ENCODE measurements at places on chromosomes 2 and 18.

GRCh38 chr18:11544060-11544633 lies 65.2 kb upstream of the SLC35G4 start:
- no peak for DNase-seq

DNA sequence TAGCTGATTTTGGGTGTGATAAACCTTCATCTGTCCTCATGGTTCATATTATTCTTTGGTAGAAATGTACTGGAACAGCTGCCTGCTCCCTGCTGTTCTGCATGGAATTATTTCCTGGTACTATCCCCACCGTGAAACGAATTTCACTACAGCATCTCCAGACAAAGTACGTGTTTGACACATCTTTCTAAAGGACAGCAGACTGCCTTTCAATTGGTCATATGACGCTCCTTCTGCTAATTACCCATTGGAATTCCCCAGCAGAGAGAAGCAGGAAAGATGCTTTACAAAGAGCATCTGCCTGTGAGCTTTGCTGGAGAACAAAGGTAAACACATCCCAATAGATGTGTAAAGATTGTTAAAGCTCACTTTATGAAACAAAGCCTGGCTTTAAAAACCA lies 4.4 kb upstream of the RFX8 start:
- DNase-seq = no peak

- peak; percentile 40 for DNase-seq
These were observed 8.6 kb upstream of the RNF152 start for GRCh38 chr18:61901323-61901986.

DNA sequence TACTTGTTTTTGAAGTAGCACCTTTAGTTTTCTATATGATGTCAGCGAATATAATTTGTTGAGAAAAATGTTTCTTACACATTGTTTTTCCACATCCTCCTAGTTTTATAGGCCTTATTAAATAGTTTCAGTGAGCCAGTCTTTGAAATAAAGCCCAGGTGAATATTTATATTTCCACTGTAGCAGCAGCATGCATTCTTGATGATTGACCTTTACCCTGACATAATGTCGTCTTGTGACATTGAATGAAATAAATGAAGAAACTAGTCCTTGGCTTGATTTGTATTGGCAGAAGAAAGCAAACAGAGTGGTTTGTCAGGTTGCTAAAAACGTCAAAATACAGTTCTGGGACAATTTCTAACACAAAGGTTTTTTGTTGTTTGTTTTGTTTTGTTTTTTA lies 84.4 kb downstream of the EHBP1 start:
- no peak for DNase-seq

DNA sequence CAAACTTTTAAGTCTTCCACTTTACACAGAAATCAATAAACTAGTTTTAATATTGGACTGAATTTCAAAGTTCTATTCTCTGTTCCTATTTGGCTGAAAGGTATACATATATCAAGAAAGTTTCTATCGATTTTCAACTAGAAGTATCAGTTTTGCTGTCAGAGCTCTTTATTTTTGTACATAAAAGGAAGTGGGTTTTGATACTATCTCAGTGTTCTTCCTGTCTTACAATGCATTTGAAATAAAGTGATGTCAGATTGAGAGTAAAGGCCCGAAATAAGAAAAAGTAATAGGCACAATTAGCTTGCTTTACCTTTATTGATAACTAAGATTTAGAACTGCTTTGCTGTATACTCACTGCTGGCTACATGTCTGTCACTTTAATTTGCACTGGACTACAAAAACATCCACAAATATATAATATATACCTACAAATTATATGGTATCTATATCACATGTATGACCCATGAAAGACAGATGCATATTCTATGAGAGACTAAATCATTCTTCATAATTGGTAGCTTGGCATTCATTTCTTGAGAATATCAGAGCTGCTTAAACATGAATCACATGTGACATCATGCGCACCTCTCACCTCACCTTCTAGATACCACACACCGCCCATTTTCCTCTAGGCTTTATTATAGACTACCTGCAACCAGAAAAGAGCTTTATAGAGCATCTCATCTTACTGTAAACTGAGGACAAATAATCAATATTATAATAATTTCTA lies 83.6 kb downstream of the ASXL2 start:
- DNase-seq = no peak

DNA sequence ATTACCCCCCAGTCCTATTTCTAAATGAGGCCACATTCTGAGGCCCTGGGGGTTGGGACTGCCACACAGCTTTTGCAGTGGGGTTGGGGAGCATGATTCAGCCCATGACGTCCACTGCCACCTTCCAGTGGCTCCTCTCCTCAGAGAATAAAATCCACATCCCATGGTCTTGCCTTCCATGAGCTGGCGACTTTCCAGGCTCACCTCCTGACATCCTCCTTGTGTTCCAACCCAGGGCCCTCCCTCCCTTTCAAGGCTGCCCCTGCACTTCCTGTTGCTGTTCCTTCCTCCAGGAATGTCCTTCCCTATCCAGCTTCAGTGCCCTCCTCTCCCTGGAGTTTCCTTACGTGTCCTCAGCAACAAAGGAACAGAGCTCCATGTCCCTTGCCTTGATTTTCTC lies 187.3 kb upstream of the ID2 start:
- no peak for DNase-seq

- no peak for DNase-seq
These were observed 345.7 kb downstream of the CYP26B1 start for GRCh38 chr2:71801969-71802368.

DNA sequence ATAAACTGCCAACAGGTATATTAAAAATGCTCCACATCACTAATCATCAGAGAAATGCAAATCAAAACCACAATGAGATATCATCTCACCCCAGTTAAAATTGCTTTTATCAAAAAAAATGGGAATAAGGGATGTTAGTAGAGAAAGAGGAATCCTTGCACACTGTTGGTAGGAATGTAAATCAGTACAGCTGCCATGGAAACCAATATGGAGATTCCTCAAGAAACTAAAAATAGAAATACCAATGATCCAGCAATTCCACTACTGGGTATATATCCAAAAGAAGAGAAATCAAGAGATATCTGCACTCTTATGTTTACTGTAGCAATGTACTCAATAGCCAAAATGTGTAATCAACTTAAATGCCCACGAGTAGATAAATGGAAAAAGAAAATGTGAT lies 40.6 kb downstream of the ZRANB3 start:
- no peak for DNase-seq

GRCh38 chr2:100764430-100764829 lies 55.5 kb upstream of the NPAS2 start:
- no peak for DNase-seq

GRCh38 chr2:191165176-191165643 lies 14.4 kb upstream of the STAT4 start:
- DNase-seq = peak; percentile 17

- DNase-seq = no peak
These were observed 217.7 kb downstream of the TNS1 start for GRCh38 chr2:217784996-217785543.

GRCh38 chr18:69484699-69485396 lies 84.2 kb downstream of the DOK6 start:
- DNase-seq = no peak

DNA sequence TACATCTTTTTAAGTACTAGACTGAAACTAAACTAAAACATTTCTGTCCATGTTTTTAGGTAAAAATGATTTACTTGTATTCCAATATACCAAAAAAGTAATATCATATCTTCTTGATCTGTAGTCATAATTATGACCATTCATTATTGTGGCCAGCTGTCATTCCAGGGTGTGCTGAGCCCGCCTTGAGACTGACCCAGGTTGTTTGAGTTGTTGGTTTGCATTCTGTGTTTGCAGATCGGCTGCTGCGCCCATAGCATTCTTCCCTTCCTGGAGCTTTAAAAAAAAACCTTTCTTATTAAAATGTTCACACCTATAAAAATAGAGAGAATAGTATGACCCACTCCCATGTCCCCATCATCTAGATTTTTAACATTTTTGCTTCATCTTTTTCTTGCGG lies 101.9 kb downstream of the PRKCE start:
- DNase-seq = no peak
